ENCODE measurements at places on chromosomes 5 and 9. TPM values are rescaled to one million over a fixed set of nuclear protein-coding genes. Genes with fewer than 3 reads are reported as not detected.
A peak's percentile ranks its signal among the peaks of the same experiment; 100 is the strongest.

DNA sequence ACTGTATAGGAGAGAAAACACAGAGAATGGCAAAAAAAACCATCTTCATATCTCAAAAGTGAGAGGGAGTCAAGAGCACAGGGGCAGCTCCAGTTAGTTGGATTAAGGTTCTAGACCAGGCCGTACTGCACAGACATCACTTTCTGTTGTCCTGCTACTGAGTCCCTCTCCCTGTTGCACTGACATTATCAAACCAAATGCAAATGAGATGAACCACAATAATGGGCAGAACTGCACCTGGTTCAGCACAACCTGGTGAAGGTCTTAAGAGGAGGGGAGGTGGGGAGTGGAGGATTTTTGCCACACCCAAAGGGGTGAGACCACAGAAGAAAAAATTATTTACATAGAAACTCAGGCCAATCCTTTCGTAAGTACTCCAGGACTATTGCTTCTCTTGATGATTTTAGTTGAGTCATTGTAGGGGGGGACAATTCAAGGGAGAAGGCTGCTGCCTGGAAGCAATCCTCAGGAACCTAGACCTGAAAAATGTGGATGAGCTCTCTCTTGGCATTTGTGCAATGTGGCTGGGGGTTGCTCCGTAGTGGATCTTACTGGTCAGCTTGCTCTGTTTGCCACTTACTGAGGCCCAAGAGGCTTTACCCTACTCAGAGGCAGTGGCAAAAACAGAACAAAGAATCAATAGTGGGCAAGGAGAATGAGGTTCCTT lies 94.5 kb upstream of the PPP1R2B start:
- peaks cover 16% of the 10 kb centered on the region for H3K4me1 ChIP-seq
- DNase-seq = no peak
- H3K27me3 ChIP-seq = no peaks in the 10 kb centered on the region
- no peak overlapping the region for H3K27ac ChIP-seq

DNA sequence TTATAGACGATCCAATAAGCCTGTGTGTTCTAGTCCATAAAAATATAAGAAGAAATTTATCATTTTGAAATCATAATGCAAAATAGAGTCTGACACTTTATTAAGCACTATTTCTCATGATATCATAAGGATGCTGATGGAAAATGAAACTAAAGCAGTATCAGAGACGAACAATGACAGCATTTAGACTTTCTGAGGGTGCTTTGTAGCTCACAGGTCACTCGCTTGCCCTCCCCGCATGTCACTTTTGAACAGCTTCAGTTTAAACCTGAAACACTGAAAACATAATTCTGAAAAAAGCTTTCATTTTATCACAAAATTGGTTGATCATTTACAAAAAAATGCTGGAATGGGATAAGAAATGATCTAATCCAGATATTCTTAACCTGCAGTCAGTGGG lies 247.1 kb downstream of the EBF1 start:
- H3K27ac ChIP-seq = no peak overlapping the region
- H3K4me3 ChIP-seq = no peak overlapping the region
- H3K4me1 ChIP-seq = peaks cover 6% of the 10 kb centered on the region
- no peak for DNase-seq
- no peaks in the 10 kb centered on the region for H3K27me3 ChIP-seq

- H3K27me3 ChIP-seq = no peaks in the 10 kb centered on the region
- no peak overlapping the region for H3K4me3 ChIP-seq
- no peak overlapping the region for H3K27ac ChIP-seq
- no peaks in the 10 kb centered on the region for H3K4me1 ChIP-seq
- no peaks in the 10 kb centered on the region for H3K36me3 ChIP-seq
Measured at GRCh38 chr5:124957063-124957462, 210.6 kb upstream of the ZNF608 start.

DNA sequence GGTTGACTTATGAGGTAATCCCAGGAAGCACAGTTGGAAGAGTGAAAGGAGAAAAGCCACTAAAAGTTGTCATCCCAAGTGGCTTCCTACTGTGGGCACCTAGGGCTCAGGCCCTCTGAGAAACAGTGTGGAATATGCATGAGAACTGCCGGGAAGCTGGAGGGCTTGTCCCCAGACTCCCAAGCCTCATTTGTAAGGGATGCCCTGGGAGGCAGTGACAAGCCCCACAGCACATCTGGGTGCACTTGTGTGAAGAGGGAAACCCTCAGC lies 64.5 kb downstream of the SFXN1 start:
- H3K27me3 ChIP-seq = peaks cover 9% of the 10 kb centered on the region
- H3K4me1 ChIP-seq = peaks cover 20% of the 10 kb centered on the region
- DNase-seq = no peak
- no peak overlapping the region for H3K27ac ChIP-seq
- no peak overlapping the region for H3K4me3 ChIP-seq

The CENPH gene
- 42.8 TPM for total RNA-seq

GRCh38 chr5:72519111-72519510 lies 11.9 kb upstream of the ZNF366 start:
- no peak overlapping the region for H3K4me3 ChIP-seq
- no peak overlapping the region for H3K27ac ChIP-seq
- no peak for DNase-seq
- no peaks in the 10 kb centered on the region for H3K36me3 ChIP-seq
- peaks cover 10% of the 10 kb centered on the region for H3K27me3 ChIP-seq

GRCh38 chr9:90060256-90060655 lies 455.4 kb downstream of the GADD45G start:
- H3K27me3 ChIP-seq = peaks cover 21% of the 10 kb centered on the region
- DNase-seq = no peak
- H3K4me1 ChIP-seq = no peaks in the 10 kb centered on the region

DNA sequence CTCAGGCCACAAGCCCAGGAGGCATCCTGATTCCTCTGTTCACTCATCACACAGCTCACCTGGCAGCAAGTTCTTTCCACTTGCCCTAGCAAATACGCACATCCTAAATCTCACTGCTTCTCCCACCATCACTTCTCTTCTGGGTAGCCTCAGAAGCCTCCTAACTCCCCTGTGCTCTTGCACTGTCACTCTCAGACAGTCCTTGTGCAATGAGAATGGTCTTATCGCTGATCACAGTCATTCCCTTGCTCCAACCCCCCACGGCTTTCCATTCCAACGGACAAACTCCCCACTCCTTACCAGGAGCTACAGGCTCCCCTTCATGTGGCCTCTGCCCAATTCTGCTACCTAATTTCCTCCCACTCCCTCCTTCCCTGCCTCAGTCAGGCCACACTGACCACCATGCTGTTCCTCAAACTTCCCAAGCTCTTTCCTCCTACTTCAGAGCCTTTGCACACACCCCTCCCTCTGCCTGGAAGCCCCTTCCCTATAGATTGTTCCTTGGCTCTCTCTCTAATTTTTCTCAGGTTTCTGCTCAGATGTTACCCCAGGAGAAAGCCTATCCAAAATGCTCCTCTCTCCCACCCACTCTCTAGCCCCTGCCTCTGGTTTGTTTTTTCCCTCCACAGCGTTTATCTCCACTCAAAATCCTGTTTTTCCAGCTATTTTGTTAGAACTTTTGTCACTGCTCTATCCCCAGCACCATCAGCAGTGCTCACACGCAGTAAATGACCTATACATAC lies 34.1 kb upstream of the TNFAIP8 start:
- peaks cover 75% of the 10 kb centered on the region for H3K4me1 ChIP-seq
- H3K4me3 ChIP-seq = peak overlapping the region; percentile 59
- H3K27me3 ChIP-seq = no peaks in the 10 kb centered on the region
- DNase-seq = no peak

The DND1 gene
- total RNA-seq = 3.4 TPM

The ADGRD2 gene
- total RNA-seq = not detected

DNA sequence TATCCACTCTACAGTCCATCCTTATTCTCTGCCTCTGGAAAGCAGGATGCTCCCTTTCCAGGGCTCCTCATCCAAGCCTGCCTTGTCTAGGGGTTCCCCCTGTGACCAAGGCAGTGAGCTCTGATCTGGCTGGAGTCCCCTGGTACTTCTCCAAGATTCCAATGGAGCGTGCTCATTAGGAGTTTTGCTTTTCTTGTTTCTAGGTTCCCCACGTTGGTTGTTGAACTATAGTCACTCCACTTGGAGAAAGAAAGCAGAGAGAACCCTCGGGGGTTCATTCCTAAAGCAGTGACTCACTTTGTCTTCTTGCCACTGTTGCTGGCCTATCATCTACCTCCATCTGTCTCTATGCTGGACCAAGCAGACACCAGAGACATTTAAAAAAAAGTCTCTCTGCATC lies 192.6 kb downstream of the TLE4 start:
- H3K27me3 ChIP-seq = no peaks in the 10 kb centered on the region
- H3K4me3 ChIP-seq = no peak overlapping the region
- no peaks in the 10 kb centered on the region for H3K36me3 ChIP-seq
- H3K4me1 ChIP-seq = peaks cover 3% of the 10 kb centered on the region
- no peak for DNase-seq

The SLC6A3 gene
- total RNA-seq = not detected

DNA sequence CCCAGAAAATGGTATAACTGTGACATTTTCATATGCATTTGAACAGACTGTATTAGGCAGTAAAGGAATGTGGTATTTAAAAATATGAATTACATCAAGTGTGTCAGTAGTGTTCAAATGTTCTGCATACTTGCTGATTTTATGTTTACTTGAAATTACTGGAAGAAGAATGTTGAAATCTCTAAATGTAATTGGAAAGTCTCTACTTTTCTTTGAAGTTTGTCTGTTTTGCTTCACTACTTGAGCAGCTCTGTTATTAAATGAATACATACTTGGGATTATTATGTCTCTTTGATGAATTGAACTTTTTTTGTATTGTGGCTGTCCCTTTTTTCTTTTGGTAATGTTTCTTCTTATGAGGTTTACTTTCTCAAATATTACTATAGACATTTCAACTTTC lies 205.6 kb downstream of the TAF11L14 start:
- no peak overlapping the region for H3K27ac ChIP-seq
- no peak for DNase-seq
- no peaks in the 10 kb centered on the region for H3K27me3 ChIP-seq
- no peaks in the 10 kb centered on the region for H3K4me1 ChIP-seq
- H3K36me3 ChIP-seq = no peaks in the 10 kb centered on the region

DNA sequence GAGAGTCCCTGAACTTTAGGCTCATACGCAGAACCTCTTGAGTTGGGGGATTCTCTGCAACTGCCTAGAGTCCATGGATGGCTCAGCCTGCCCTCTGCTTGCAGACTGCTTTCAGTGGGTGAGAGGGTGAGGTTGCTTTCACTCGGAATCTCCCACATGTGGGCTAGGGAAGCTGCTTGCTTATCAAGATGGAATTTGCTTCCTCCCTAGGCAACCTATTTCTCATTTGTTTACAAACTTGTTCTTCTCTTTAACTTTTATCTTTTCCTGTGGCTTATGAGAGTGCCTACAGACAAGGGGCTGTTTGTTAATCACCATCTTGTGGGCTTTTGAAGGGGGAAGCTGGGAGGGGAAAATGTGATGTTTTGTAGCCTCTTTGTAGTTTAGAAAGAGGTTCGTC lies 10.0 kb downstream of the TLE4 start:
- peaks cover 42% of the 10 kb centered on the region for H3K36me3 ChIP-seq
- H3K27me3 ChIP-seq = no peaks in the 10 kb centered on the region
- H3K4me1 ChIP-seq = peaks cover 58% of the 10 kb centered on the region
- DNase-seq = no peak

GRCh38 chr5:142906863-142907671 lies 136.9 kb downstream of the ARHGAP26 start:
- H3K36me3 ChIP-seq = peaks cover 27% of the 10 kb centered on the region
- no peak for DNase-seq

- H3K27ac ChIP-seq = peak overlapping the region; percentile 90
- peaks cover 37% of the 10 kb centered on the region for H3K4me1 ChIP-seq
- H3K4me3 ChIP-seq = peak overlapping the region; percentile 75
- no peak for DNase-seq
Measured at GRCh38 chr9:95190413-95190812, 127.1 kb downstream of the FANCC start.

DNA sequence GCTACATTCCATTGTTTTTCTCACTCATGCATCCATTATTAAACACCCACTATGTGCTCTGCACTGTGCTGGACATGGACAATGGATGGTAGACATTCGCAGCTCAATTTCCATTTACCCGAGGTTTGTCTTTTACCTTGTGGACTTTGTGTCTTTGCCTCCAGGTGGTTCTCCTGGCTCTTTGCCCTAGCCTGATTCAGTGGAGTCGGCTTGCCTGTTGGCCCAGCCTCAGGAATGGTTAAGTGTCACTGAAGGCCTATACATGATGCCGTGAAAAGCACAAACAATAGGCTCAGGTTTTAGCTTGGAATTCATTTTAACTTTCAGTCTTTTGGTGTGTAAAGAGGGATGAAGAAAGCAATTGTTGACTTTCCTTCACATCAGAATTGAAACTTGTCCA lies 16.5 kb upstream of the DMRT3 start:
- peaks cover 42% of the 10 kb centered on the region for H3K27me3 ChIP-seq
- H3K4me3 ChIP-seq = no peak overlapping the region
- H3K36me3 ChIP-seq = no peaks in the 10 kb centered on the region
- no peak for DNase-seq
- H3K27ac ChIP-seq = no peak overlapping the region

DNA sequence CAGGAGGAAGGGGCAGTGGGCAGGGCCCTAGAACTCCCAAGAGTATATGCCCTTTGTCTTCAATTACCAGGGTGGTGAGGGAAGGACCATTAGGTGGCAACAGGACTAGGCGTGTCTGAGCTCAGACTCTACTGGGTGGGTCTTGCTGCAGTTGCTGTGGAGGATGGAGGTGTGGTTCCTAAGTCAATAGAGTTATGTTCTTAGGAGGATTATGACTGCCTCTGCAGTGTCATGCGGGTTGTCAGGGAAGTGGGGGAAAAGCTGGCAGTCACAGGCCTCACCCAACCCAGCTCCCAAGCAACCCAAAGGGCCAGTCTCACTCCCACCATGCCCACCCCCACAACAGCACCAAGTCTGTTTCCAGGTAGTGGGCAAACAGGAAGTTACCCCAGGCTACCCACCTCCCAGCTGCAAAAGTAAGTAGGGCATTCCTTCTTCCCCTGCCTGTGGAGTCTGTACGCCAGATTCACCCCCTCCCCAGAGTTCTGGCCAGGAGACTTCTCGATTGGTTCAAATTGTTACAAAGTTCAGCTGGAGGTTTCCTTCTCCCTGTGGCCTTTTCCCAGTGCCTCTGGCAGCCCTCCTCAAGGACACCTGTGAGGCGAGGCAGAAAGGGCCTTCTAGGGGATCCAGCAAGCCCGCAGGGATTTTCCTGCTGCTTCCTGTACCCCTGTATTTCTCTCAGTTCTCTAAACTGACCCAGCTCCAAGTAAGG lies 145.3 kb downstream of the HINT1 start:
- no peak overlapping the region for H3K4me3 ChIP-seq
- peaks cover 9% of the 10 kb centered on the region for H3K27me3 ChIP-seq
- DNase-seq = no peak
- H3K4me1 ChIP-seq = peaks cover 4% of the 10 kb centered on the region
- H3K36me3 ChIP-seq = peaks cover 7% of the 10 kb centered on the region

The ZDHHC11B gene
- total RNA-seq = 2.4 TPM

GRCh38 chr5:142845954-142846398 lies 75.8 kb downstream of the ARHGAP26 start:
- DNase-seq = no peak
- H3K4me1 ChIP-seq = peaks cover 33% of the 10 kb centered on the region
- peak overlapping the region; percentile 43 for H3K4me3 ChIP-seq
- peak overlapping the region; percentile 83 for H3K27ac ChIP-seq
- peaks cover 2% of the 10 kb centered on the region for H3K36me3 ChIP-seq
